ENCODE measurements at places on chromosomes 2 and 18.
A peak's percentile ranks its signal among the peaks of the same experiment; 100 is the strongest.

DNA sequence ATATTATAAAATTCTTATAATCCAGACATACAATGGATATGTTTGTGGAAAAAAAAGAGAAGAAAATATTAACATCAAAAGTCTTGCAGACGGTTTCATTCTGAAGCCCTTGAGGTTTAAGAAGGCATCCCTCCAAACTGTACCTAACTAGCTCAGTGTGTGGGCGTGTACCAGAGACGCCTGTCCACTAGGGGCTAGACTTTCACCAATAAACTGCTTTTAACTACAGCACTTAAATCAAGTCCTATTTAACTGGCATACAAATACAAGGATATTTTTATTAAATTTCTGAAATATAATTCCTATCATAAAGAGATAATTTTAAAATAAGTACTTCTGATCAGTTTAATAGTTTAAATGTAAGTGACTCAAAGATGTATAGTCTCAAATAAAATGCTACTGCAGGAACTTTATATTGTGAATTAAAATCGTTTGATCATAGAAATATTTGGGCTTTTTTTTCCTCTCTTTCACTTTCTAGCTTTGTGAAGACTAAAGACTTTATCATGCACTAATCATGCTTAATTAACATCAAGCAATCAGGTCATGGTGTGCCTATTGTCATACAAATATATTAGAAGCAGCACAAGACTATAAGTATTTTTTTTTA, 437.7 kb downstream of the SATB2 start:
- no peak for DNase-seq

- no peak for DNase-seq
Observed at GRCh38 chr2:64092502-64092901, 51.7 kb downstream of the PELI1 start.

GRCh38 chr18:69638056-69638455, 237.4 kb downstream of the DOK6 start:
- DNase-seq = no peak

DNA sequence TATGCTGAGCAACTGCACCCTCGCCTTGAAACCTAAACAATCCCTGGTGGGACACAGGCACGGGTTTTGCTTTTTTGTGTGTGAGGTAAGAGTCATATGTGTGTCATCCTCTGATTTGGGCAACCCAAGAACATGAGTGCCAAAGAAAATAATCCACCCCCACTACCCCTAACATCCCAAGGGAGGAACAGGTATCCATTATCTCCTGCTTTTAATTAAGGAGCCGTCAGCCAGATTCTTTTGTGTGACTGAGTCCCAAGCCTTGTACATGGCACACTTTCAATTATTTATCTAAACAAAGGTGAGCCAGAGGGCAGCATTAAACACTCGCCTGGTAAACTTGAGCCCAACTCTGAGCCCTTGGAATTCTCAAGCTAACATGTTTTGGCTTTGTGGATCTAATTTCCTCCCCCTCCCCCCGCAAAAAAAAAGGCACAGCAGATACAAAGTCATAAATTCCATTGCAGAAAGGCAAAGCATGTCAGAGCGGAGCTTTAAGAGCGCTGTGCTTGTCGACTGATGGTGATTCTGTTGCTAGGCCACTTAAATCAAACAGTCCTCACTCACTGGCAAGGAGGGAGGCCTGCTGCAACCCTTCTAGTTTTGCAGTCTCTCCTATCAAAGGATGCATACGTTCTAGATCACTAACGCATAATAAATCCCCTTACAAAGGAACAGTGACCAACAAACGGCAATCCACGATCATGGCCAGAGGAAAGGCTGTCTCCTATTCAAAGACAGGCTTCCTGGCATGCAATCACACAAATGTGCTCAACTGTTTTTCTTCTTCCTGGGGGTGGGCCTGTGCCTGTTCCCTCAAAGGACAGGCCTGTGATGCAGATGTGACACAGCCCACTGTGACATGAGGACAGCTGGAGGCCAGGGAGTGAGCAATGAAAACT, 143.5 kb upstream of the LMAN1 start:
- no peak for DNase-seq

DNA sequence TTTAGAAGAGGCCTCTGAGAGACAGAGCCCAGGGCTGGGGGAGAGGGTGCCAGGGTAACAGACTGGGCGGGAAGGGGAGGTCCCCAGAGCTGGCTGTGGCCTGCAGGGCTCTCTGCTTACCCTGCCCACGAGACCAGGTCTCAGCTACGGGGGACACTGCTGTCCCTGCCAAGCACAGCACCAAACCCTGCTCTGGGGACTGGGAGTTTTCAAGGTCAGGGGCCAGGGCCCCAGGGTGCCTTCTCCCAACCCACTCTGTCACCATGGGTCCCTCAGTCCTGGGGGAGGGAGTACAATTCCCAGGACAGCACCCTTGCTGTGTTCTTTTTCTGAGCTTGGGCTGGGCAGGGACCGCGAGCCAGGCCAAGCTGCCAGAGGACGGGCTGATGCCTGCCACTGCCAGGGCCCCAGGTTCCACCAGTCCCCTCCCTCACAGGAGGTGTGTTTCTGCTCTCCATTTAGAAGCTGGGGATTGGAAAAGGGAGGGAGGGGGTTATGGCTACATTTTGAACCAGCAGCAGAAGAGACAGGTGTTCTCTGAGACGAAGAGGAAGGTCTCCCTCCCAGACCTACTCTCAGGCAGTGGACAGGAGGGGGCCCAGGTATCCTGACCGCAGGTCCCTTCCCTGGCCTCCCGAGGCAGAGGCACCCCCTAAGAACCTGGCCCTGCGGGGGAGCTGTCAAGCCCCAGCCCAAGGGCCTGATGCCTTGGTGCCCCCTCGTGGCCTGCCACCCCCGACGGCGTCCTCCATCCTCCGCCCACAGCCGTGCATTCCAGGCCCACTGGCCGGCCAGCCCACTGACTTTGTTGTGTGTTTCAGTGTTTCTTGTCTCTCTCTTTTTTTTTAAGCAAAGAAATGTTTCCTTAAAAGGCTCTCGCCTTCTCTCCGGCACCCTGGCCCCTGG, 80.4 kb downstream of the TNS1 start:
- DNase-seq = no peak

DNA sequence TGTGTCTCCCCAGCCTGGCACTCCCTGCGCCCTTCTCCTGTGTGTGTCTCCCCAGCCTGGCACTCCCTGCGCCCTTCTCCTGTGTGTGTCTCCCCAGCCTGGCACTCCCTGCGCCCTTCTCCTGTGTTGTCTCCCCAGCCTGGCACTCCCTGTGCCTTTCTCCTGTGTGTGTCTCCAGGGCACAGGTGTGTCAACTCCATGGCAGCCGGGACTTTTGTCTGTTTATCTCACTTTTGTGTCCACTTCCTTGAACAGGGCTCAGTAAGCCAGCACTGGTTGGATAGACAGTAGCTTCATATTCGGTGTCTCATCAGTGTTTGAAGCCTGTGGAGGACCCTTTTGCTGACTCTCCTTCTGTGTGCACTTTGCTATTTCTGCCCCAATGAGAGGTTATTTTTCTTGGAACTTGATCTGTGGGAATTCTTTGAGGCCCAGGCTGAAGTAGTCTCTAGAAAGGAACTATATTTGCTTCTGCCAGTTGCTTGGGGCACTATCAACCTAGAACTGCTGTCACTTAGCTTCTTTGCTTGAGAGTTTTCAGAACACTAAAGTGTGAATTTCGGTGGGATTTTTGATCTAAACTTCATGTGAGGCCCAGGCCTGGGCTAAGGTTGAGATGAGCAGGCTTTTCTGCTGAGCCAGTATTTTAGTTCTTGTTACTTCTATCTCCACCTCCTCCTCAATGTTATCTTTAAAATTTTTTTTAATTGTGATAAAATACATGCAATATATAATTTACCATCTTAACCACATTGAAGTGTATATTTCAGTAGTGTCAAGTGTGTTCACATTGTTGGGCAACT, 8.3 kb upstream of the ASB1 start:
- DNase-seq = no peak

DNA sequence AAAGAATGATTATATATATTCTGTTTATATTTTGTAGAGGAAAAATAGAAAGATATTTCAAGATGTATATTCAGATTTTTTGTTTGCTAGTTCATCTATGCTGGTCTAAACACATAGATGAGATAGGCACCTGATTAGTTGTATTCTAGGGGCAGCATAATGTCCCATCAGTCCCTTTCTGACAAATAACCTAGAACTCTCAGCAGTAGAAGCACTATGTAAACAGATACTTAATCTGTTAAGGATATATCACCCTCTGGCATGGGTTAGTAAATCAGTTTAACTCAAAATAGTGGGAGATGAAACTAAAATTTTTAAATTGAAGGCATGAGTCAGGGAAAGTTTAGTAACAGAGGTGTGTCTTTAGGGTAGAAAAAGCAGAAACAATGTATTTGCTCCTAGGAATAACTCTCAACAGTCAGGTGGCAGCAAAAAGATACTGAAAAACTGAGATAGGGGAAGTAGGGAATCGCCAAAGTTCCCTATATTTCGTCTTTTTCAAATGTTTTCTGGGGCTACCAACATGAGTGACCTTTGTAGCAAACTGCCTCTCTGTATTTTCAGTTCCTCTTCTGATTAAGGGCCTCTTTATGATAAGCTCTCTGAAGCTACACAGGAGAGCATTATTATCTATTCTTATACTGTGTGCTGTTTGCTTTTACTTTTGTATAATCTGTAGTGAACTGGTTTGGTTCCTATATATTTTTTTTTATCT, 5.7 kb downstream of the PPP1R1C start:
- no peak for DNase-seq

GRCh38 chr2:134676960-134677359, 41.8 kb downstream of the TMEM163 start:
- no peak for DNase-seq

- no peak for DNase-seq
Observed at GRCh38 chr2:235279965-235280364, 213.9 kb upstream of the AGAP1 start.

GRCh38 chr18:51074605-51075004, 44.6 kb downstream of the SMAD4 start:
- no peak for DNase-seq

GRCh38 chr2:210421916-210422315, 54.6 kb downstream of the LANCL1 start:
- DNase-seq = no peak

DNA sequence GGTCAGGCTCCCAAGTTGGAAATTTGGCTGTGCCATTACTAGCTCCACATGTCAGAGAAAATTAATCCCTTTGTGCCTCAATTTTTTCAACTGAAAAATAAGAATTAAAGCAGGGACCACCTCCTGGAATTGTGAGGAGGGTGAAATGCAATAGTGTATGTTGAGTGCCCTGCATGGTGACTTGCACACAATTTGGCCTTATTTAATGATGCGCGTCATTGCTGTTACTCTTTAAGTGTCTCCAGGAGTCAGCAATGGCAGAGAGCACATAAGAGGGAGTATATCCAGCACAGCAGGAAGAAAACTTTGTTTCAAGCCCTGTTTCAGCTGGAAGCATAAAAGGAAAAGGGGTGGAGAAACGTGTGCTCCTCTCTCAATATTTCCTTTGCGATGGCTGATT, 215.8 kb downstream of the ALK start:
- DNase-seq = no peak

GRCh38 chr2:95509408-95509807, 24.9 kb upstream of the TRIM43B start:
- no peak for DNase-seq

GRCh38 chr2:28359222-28360057, 33.2 kb upstream of the FOSL2 start:
- peak; percentile 83 for DNase-seq

Data from activated T-cell treated with anti-CD3 and anti-CD28 coated beads, Interleukin-2, amount 50 U/mL, for 1 hour (primary cell).